Amniotic stem cell (primary cell): ENCODE measurements at places on chromosomes 6 and 20.
A peak's percentile ranks its signal among the peaks of the same experiment; 100 is the strongest.

GRCh38 chr20:58691773-58692578 is 624 bp upstream of the NPEPL1 start:
- DNase-seq, result no peak

- DNase-seq, result no peak
Measured at GRCh38 chr6:140912686-140913085, 1220.0 kb upstream of the GJE1 start.

DNA sequence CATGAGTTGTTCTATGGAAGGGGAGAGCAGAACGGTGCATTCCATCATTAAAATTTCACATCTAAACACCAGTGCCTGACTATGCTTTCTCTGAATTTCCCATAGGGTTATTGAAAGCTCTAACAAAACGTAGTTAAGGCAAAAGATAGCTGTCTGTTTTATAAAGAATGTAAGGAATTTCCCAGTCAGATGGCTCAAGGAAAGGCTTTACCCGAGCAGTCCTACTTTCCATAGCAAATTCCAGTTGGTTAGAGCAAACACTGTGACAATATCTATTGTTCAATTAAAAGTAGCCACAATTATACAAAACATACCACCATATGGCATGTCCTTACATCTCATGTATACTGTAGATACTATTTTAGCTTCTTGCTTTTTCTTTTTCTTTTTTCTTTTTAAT is 1059.5 kb upstream of the FLRT3 start:
- DNase-seq, result no peak

DNA sequence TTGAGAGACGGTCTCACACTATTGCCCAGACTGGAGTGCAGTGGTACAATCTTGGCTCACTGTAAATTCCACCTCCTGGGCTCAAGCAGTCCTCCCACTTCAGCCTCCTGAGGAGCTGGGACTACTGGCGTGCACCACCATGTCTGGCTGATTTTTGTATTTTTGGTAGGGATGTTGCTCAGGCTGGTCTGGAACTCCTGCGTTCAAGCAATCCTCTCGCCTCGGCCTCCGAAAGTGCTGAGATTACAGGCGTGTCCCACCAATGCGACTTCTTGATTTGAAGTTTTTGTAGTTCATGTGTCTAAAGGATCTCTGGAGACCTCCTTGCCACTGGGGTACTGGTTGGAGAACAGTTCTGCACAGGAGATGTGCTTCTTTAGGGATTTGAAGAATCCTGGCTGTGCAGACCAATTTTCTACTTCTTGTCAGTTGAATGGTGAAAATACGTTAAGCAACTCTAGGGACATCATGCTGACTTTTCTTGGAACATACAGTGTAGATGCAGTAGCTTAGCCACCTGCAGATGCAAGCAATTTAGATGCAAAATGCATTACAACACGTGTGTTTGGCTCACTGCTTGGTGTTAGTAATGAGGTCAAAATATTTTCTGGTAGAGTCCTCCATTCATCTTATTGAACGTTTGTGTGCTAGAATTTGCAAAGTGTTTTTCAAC is 28.2 kb downstream of the SYTL3 start:
- no peak for DNase-seq

GRCh38 chr20:7085467-7085866 is 318.0 kb downstream of the BMP2 start:
- no peak for DNase-seq

DNA sequence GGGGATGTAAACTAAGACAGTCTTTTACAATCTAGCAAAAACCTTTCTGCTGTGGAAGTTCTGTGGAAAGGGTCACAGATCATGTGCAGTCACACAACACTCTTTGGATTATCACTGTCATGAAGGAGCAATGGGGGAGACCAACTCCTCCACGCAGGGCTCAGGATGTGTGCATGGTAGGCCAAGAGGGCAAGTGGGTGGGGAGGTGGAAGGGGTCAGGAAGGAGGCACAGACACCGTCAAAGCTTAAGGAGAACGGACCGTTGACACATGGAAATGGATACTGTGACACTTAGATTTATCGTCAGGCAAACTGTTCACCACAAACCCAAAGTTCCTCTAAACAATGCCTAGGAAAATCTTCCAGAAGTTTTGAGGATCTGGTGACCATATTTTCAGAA is 215.8 kb downstream of the PAX1 start:
- no peak for DNase-seq

- no peak for DNase-seq
Measured at GRCh38 chr20:36932476-36933426, 18.8 kb downstream of the SAMHD1 start.

GRCh38 chr6:30470968-30471367 is 18.3 kb upstream of the HLA-E start:
- DNase-seq, result no peak

DNA sequence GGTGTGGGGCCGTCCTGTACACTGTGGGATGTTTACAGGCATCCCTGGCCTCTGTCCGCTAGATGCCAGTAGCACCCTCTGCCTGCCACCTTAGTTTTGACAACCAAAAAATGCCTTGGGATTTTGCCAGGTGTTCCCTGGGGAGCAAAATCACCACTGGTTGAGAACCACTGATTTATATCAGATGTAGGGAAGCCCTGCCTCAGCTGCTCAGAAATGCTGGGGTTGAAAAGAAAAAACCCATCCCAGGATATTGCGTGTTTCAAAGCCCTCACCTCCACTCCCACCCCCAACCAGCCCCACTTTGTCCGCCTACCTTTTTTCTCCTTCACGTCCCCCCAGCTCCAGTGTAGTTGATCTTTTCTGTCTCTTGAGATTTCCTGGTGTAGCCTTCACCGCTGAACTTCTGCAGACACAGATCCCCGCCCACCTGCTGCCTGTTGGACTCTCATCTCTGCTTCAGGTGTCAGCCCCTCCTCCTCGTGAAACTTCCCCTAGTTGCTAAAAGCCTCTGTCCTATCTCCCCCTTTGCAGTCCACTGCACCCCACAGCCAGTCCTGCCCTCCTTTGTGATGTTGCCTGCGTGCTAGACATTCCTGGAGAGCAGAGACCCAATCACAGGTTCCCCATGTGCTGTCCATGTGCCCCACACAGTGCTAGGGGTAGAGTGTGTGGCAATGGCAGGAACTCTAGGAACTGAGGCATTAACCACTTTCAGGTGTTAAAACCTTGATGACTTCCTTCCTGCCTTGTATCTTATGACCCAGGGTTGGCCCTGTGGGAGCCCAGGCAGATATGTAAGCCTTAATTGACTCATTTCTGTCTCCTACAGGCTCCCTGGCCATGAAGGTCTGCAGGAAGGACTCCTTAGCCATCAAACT is 98.9 kb downstream of the TBC1D7 start:
- DNase-seq, result no peak

GRCh38 chr6:80210618-80211017 is 104.1 kb downstream of the BCKDHB start:
- DNase-seq, result no peak

GRCh38 chr20:63969838-63970713 is at the start of gene ZNF512B:
Gene ZNF512B, minus strand, starts transcription at chr20:63969930. Its CDS starts 1,980 bp downstream, at chr20:63967950.
- no peak for DNase-seq

DNA sequence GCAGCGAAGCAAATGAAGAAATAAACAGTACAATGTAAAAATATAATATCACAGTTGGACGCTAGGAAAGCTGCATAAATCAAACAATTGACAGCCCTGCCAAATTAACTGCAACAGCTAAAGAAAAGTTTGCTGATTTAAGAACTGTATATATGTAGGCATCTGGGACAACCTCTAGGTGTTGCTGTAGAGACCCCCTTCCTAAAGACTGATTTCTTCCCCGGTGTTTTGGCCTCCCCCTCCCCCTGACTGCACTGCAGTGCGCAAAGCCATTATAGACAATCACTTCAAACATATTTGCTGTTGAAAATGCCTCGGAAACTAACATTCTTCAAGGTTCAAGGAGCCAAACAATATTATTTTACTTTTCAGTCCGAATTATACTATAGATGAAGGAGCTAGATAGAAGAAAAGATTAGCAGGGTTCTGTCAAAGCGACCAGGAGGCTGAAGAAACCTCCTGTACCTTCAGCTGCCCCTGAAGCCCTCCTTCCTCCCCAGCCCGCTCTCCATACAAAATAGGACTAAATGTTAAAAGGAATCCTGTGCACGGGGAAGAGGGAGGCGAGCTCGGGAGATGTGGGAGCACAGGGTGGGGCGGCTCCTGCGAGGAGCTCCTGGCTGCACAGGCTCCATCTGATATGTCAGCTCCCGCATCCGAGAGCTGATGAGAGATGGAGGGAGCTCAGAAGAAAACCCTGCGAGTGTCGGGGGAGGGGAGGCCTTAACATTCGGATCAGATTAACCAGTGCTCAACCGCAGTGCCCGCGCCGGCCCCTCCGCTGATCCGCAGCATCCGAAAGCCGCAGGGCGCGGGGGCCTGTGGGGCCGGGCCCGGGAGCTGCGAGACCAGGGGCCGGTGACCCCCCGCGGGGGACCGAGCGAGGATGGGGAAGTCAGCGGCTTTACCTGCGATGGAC is 822 bp downstream of the ELOVL4 start:
- peak; percentile 9 for DNase-seq

- DNase-seq, result no peak
Measured at GRCh38 chr6:98838032-98838431, 3.7 kb downstream of the POU3F2 start.

DNA sequence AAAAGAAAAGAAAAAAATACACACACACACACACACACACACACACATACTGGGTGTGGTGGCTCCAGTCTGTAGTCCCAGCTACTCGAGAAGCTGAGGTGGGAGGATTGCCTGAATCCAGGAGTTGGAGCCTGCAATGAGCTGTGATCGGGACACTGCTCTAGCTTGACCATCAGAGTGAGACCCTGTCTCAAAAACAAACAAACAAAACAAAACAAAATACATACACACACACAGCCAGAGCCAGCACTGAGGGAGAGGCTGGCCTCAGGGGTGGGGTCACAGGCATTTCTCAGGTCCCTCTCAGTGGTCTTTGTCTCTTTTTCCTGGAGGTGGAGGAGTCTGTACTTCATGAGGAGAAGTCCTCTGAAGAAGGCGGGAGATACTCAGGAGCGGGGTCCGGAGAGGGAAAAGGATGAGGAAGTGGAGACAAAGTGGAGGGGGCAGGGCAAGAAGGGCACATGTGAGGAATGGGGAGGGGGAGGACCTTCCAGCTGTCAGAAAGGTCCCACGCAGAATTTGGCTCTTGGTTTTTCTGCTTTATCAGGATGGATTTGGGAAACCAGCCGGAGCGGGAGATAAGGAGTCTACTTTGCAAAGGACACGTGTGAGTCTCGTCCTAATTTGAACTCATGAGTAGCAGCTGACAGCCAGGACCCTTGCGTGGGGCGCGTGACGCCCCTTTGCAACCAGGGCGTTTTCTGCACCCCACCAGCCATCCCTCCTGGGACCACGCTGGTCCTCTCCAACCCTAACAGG is 7.7 kb upstream of the MICB start:
- no peak for DNase-seq

DNA sequence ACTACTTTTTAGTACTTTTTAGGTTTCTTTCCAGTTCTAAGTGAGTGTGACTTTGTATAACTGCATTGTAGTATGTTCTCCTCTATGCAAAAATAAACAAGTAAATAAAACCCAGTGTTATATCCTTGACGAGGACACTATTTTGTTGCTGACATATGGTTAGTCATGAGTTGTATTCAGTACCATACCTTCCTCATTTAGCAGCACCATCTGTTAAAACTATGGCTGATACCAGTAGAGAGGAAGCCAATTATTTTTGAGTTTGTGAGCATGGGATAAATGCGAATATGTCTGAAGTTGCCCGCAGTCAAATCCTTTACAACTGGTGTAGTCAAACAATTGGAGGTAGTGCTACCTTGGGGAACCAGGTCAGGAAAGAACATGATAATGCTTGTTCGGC is 74.1 kb downstream of the CDKAL1 start:
- no peak for DNase-seq

DNA sequence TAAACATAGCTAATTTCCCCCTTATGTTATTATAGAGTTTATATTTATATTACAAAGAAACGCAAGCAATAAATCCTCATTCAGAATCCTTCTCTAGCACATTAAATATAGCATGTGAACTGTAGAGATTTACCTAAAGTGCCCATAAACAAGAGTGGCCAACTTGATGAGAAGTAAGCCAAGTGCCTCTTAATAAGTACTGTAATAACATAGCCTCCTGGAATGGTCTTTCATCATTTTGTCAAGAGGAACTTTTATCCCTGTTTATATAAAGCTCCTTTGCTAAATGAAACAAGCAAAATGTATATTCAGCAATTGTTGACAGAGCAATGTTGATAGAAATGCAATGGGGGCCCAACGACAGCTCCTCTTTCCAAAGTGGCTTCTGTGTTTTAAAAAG is 195.0 kb downstream of the ARHGAP18 start:
- DNase-seq, result no peak

DNA sequence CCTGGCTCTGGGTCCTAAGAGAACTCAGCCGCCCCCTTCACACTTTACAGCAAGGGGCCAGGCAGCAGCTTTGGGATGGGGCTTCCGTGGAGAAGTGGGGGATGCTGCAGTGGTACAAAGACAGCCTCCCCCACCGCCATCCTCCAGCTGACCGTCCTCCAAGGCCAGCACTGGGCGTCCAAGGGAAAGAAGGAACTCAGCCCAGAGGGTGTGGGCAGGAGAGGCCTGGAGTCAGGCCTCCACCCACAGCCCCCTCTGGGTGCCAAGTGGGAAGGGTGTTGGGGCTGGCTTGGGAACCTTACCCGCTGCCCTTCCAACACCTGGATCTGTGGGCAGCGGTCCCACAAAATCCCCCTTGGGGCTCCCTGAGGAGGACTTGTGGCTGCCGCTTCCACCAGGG is 13.1 kb downstream of the STMN3 start:
- DNase-seq, result no peak

GRCh38 chr20:38120625-38120988 is 44.5 kb downstream of the TGM2 start:
- no peak for DNase-seq

- DNase-seq, result no peak
Measured at GRCh38 chr20:37899105-37900045, 3.6 kb upstream of the VSTM2L start.

DNA sequence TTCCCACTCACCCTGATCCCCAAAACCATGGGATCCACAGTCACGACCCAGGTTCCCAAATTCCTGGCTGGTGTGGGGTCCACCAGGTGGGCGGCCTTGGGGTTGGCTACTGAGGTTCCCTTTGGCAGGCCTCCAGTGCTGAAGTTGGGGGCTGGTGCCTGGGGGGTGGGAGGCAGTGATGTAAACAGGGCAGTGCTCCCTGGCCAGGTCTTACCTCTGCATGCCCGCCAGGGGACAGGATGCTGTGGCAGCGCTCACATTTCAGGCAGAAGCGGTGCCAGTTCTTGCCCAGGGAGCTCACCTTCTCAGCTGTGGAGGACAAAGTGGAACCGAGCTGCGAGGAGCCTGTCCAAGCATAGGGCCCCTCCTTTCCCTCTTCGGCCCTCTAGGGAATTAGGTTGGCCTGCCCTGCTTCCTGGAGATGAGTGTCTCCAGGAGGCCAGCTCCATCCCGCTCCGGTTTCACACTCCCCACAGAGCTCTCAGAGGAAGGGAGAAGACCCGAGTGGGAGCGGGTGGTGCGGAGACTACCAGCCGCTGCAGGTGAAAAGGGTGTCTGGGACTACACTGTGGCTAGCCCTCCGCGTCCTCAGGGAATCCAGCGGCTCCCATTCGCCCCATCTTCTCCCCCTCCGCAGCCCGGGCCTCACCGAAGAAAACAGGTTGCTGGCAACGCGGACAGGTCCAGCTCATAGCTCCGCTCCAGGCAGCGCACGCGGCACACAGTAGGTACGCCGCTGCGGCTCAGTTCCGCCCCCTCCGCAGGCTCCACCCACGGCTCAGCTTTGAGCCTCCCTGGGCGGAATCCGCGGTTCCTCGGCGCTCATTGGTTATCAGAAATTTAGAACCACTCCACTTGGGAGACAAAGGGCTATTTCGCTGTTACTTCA is at the start of gene CRIP3:
Gene CRIP3 (minus strand): TSS at position 726 of the 889 bp plus-strand sequence. CDS start 34 bp downstream, at position 692.
- DNase-seq, result peak; percentile 17

- DNase-seq, result no peak
Measured at GRCh38 chr6:168278904-168279303, 40.7 kb downstream of the DACT2 start.
